K562 (cell line): ENCODE measurements at places on chromosomes 16 and 17.

DNA sequence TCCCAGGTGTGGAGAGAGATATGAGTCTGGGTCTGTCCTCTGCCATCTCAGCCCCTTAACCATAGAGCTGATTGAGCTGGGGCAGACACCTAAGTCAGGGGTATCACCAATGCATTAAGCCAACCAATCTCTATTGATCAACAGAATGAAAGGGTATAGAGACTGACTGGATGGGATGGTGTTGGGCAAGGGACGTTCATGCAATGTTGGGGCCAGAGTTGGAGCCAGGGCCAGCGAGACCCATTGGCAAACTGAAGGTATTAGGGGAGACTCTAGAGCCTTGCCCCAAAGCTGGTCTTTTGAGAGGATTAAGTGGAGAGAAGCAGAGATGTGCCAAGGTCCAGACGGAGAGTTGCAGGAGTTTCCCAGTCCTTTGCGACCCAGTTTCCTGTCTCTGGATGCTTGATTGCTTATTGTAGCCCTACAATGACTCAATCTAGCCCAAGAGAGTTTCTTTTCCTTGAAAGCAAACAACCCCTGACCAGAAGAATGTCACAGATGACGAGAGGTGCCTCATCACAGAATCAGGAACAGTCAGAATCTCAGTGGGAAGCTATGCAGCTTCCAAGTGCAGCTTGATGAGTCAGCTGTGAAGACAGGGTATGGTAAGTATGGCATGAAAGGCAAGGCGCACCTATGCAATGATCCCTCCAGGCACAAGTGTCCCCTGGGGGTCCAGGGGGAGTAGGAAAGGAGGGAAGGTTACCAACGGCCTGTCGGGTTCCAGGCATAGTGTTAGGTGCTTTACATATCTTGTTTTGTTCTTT lies 137.2 kb downstream of the UTP18 start:
- no peak for DNase-seq

DNA sequence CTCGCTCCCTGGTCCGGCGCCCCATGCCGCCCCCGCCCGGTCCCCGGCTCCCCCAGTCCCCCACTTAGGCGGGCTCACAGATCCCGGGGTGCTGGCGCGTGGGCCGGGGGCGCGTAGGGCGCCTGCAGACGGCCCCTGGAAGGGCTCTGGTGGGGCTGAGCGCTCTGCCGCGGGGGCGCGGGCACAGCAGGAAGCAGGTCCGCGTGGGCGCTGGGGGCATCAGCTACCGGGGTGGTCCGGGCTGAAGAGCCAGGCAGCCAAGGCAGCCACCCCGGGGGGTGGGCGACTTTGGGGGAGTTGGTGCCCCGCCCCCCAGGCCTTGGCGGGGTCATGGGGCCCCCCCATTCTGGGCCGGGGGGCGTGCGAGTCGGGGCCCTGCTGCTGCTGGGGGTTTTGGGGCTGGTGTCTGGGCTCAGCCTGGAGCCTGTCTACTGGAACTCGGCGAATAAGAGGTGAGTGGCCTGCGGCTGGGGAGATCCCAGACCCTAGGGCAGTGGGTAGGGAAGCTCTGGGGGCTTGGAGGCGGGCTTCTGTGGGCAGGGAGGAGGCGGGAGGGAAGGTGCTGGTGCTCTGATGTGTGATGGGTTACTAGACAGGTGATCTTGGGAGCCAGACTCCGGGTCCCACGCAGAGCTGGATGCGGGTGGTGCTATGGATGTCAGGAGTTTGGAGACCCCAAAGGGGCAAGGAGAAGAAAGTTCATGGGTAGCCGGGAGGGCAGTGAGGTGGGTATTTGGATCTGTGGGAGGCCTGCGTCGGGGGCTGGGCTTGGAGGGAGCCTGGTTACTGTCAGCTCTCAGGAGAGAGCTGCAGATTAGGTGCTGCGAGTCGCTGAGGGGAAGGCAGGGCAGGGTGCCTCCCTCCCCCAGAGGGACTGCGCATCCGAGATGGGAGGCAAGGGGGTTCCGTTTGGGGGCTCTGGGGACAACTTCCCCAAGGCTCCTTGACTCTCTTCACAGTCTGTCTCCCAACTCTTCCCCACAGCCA lies 560 bp downstream of the EFNB3 start:
- DNase-seq = no peak

DNA sequence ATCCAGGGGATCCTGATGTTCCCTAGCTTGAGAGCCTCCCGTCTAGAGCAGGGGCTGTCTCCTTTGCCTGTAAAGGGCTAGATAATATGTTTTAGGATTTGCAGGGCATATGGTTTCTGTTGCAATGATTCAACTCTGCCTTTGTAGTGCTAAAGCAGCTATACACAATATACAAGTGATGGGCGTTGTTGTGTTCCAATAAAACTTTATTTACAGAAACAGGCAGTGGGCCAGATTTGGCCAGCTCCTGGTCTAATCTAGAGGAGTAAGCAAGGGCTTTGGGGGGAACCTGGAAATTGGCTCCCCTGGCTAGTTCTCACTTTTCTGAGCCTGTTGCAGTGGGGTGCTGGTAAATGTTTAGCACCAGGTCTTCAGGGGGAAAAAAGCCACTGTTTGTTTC lies 13.8 kb downstream of the WWOX start:
- no peak for DNase-seq

DNA sequence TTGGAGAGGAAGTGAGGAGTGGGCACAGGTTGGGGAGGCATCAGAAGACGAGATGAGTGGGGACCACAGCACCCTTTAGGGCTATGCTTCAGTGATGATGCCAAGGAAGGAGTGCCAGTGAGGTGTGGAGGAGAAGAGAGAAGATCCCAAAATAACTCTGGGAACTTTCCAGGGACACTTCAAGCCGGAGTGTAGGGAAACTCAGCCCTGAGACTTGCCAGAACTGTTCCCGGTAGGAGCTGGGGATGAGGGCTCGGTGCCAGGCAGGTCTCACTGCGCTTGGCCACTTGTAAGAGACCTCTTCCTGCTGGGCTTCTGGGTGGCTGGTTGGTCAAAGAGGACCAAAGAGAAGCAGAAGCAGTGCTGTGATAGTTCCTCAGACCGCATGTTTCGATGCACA lies 63.6 kb downstream of the SHISA6 start:
- DNase-seq = no peak

DNA sequence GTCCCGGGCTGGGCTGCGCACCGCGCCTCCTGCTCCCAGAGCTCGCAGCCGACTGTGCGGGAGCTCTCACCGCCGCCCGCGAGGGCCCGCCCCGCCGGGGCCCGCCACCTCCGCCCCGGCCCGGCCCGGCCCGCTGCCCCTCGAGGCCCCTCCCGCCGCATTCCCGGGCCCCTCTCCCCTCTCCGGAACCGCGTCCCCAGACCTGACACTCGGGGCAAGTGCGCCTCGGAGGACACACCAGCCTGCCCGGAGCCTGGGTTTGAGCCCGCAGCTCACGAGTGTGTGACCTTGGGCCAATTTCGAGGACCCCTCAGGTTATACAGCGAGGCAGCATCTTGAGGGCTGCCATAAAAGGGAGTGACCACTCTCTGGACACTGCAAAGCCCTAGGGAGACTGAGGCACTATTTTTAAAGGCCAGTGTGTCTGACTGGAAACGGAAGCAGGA lies 2.0 kb upstream of the GRIN2C start:
- no peak for DNase-seq

GRCh38 chr17:2837147-2837561 lies 40.9 kb downstream of the RAP1GAP2 start:
- DNase-seq = no peak

- no peak for DNase-seq
Observed at GRCh38 chr17:65066901-65067300, 10.4 kb upstream of the GNA13 start.

DNA sequence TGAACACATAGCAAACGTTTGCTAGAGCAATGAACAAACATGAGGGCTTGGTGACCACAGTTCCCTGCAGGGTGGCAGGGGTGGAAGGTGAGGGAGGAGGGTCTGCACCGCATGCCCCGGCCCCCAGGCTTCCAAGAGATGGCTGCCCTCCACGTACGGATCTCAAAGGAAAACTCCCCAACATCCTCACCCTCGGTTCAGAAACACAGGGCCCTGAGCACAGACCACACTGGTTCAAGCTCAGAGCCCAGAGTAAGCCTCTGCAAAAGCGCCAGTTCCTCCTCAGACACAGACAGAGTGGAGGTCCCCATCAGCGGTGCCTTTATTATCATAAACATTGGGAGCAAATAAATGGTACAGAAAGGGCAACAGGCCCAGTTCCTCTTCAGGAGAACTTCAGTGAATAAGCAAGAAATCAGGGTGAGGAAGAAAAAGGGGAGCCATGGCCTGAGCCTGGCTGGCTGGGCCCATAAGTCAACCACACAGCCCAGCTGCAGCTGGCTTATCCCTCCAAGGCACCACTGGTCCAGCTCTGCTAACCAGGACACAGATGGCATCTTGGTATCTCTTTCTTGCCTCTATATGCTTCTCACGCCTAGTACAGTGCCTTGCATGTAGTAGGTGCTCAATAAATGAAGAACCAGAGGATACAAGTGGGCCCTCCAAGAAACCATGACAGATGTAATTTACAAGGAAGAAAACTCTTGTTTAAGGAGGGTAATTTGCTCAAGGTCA lies 11.0 kb downstream of the MPO start:
- peak; percentile 7 for DNase-seq

DNA sequence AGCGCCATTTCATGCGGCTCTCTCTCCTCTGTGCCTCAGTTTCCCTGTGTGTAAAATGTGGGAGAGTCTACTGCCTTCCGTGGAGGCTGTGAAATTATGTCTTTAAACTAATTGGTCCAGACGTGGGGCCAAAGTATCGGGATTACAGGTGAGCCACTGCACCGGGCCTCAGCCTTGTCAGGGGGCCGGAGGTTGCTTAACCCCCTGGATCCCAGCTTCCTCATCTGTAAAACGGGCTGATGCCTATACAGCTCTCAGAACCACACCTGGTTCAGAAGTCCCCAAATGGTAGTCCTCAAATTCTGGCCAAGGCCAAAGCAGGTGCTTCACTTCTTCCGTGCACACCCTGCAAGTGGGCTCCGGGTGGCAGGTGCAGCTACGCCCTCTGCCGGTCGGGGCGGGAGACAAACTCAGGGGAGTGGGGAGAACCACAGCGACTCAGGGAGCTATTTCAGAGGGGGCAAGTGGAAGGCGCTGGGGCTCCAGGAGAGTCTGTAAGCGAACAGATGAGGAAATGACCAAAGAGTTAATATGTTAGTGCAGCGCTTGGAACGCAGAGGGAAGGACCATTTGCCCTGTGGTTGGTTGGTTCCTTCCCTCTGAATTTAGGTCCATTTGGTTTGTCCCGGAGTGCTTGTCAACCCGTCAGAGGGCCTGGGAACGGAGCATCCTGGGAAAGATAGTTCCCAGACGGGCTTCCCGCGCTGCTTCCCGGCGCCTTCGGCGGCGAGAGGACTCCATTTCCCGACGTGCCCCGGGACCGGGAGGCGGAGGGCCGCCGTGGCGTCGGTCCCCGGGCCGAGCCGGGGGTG lies at the start of gene MGRN1:
MGRN1 (plus strand) TSS at position 812 of the 812 bp plus-strand sequence. CDS start 135 bp downstream, outside the sequence.
- DNase-seq = peak; percentile 87

- DNase-seq = no peak
Observed at GRCh38 chr17:57355090-57355859, 99.0 kb downstream of the MSI2 start.

DNA sequence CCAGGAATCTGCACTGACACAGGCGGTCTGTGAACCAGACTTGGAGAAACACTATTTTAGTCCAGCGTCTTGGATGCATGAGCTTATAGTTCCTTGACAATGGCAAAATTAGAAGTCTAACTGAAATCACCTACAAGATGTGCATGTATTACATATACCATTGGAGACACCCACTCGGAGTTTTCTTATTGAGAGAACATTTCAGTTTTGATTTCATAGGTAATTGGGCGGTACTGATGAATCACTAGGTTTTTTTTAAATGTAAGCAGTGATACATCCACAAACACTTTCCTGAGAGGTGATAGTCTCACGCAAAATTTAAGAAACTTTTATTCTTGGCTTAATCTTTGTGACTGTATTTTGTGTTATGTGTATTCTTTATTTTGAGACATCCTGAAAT lies 69.8 kb downstream of the PRKCA start:
- DNase-seq = no peak

DNA sequence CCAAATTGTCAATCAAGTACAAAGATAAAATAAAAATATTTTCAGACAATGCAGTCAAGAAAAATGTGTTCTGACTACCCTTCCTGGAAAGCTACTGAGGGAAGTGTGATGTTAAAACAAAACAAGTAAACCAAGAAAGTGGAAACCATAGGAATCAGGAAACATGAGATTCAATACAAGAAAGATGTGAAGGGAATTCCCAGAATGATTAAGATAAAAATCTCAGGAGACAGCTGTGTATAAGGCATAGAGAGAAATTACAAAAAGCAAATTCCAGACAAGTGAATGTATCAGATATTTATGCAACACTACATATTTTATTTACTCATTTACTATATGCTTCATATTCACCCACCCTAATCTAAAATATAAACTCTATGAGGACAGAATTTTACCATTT lies 32.2 kb downstream of the TRIM37 start:
- no peak for DNase-seq

DNA sequence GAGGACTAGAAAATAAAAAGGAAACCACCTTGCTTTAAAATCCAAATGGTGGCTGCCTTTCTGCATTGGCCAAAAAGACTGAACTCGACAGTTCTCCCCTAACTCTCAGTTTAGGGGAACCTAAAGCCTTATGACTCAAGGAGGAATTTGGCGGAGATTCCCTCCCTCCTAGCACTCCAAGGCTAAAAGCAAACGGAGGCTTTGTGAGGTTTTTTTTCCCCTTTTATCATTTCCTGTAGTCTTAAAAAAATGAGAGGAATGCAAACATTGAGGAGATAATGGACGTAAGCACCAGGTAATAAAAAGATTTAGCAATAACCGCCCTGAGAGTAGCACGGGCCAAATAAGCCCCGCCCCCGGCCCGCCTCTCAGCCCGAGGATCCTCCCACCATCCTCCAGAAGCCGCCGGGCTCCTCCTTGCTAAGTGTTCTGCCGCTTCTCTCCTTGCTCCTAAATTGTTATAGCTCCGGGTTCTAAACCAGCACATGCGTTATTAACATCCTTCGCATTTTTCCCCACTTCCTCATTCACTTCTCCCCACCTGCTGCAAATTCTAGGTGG lies 5.8 kb upstream of the KIFC3 start:
- DNase-seq = peak; percentile 87

GRCh38 chr16:81532491-81533174 lies 88.0 kb downstream of the CMIP start:
- no peak for DNase-seq

DNA sequence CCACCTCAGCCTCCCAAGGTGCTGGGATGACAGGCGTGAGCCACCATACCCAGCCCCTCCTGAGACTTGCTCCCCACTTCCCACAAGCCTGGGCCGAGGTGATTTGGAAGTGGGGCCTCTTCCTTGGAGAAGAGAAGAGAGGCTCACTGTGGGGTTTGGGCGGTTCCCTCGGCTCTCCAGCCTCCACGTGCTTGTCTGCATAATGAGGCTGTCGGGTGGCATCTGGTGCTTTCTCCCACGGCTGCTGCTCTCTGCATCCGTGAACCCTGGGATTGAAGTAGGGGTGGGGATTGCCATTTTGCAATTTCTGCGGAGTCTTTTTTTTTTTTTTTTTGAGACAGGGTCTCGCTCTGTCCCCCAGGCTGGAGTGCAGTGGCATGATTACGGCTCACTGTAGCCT lies 101.4 kb downstream of the RAP1GAP2 start:
- DNase-seq = no peak
